Progenitor cell of endocrine pancreas (in vitro differentiated cells): ENCODE measurements at places on chromosomes 2 and 18.

GRCh38 chr2:190718652-190719526 lies 70.0 kb downstream of the NAB1 start:
- no peak for DNase-seq

DNA sequence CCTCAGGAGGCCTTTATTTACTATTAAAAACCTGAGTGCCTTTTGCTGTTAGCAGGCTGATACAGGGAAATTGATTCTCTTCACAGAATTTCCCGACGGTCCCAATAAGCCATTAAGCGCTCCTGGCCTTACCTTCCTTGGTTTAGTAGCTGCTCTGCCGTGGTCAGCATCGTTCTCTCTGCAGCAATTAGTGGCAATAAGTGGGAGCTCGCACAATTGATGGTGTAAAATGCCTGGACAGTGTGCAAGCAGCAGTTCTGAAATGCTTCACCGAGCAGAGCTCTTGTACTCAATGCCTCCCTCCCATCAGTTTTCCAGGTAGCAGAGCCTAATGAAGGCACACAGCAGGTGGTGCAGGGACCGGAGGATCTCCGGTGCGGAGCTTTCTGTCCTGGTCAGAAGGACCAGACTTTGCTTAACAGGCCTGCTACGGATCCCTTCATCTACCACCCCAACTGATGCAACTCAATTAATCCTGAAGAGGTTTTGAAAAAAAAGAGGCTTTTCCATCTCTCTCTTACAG lies 1.1 kb upstream of the LINC00305 start:
- DNase-seq = no peak

GRCh38 chr2:173851141-173851641 lies 114.0 kb downstream of the SP3 start:
- no peak for DNase-seq

GRCh38 chr18:28086670-28087552 lies 90.0 kb downstream of the CDH2 start:
- no peak for DNase-seq
